ENCODE measurements at places on chromosomes 2 and 18.

DNA sequence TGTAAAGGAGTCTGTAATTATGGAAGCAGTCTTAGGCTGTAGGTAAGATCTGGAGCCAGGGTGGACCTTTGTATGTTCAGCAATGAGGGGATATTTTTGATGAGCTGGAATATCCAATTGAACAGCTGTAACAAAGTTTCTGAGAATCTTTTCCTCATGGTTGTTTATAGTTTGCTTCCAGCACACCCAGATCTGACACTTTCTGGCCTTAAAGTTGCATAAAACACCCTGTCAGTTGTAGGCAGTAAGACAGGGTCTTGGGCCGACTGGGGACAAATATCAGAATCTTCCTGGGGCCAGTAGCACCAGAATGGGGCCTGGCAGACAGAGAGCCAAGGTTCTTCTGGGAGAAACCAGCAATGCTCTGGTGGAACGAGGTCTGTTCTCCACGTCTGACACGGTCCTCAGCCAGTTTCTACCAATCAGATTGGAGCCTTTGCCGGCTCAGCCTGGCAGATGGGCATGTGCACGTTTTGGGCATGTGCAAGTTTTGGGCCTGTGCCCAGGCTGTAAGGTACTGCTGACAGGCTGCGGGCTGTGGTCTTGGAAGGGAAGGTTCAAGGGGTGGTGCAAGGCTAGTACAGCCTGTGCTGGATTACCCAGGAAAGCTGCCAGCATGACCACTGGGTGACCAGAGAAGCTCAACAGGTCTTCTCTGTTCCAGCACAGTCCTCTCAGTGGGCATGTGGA, 89.8 kb downstream of the PRKCE start:
- DNase-seq, result no peak

DNA sequence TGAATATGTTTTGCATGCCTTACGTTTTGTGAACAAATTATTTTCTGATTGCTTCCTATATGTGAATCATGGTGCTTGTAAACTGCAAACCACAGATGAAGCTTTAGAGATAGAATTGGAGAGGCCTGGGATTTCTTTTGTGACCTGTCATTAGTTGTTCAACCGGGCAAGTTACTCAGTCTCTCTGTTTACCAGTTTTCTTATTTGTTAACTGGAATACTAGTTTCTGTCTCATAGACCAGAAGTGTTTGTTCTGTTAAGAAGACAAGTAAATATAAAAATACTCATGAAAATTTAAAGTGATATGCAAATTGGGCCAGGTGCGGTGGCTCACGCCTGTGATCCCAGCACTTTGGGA, 27.3 kb downstream of the DGKD start:
- no peak for DNase-seq

DNA sequence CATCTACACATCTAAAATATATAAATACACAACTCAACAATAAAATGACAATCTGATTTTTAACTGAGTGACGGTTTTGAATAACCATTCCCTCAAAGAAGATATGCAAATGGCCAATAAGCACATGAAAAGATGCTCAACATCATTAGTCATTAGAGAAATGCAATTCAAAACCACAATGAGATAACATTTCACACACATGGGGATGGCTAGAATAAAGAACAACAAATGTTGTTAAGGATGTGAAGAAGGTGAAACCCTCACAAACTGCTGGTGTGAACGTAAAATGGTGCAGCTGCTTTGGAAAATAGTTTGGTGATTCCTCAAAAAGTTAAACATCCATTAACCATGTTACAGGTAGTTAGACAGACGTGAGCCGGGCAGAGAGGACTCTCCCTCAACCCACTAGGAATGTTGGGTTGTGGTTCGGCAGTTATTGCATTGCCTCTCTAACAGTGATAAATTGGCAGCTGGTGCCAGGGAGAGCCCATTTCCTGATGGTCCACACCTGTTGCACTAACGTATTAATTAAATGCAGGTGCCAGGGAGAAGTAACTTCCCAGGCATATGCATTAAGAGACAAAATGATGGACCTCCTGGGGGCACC, 22.3 kb upstream of the DUSP2 start:
- no peak for DNase-seq

- DNase-seq, result no peak
Measured at GRCh38 chr2:240591784-240592183, 5.2 kb downstream of the CAPN10 start.

DNA sequence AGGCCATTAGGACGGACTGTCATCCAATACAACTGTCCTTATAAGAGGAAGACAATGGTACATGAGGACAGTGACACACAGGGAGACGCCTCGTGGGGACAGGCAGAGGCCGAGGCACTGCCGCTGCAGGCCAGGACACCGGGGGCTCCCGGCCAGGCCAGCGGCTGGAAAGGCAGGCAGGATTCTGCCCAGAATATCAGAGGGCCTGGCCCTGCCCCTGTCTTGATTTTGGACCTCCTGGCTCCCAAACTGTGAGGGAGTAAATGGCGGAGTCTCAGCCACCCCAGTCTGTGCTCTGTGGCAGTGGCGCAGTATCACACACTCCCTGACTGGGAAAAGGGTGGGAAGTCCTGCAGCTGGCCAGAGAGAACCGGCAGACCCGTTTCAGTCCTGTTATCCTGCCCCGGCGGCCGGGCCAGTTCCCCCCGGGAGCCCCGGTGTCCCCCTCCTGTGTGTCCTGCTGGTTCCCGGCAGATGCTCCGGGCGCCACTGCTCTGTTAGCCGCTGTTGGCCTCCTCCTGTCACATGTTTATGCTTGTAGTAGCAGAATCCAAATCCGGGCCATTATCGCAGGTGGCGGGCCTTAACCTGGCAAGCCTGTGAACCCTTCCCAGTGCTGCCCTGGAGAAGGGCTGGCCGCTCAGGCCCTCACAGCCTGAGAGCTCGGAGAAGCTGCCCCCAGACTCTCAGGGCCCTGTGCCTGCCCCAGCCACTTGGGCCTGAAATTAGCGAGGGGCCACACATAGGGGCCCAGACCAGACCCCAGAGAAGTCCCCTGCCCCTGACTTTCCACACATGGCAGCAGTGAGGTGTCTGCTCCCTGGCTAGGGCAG, 31.4 kb upstream of the TAF1B start:
- no peak for DNase-seq

DNA sequence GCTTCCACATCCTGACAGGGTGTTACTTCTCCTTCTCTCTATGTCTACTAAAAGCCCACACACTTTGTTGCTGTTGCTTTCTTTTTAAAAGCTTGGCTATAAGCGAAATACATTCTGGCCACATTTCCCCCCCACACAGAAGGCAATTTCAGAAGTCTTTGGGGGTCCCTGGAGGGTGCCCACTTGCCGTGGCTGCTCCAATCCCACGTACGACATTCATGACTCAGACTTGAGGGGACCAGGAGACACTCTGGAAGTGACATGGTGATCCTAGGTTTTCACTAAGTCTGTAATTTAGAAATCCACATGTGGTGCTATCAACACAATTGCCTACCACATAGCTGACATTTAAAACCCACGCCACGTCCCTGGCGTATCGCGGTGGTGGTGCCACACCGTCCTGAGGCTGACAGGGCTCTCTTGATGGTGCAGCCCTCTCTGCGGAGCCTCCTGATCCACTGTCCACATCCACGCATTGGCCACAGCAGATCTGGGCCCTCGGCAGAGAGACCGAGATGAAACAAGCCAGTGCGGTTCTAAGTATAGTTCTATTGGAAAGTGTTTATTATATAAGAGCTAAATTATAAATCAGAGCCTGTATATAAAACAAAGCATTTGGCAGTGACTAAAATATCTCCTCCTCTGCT, 42.4 kb downstream of the CYP27C1 start:
- DNase-seq, result no peak

All from left hindlimb (tissue), 1 donor.